ENCODE measurements at places on chromosomes 7 and 10.

DNA sequence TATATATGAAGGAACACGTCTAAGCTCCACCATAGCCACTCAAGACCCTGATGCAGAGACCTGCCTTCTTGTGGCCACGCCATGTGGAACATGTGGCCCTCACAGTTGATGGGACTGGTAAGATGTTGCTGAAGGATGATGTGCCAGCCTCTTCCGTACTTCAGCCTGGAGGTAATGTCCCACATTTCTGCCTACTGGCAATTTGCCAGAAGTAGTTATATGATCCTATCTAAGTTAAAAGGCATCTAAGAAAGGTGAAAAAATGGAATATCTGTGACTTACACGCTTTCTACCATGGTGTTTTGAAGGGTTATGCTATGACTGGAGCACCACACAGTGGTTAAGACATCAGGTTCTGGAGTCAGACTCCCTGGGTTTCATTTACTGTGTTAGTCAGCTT, 948.7 kb upstream of the GHITM start:
- no peak for DNase-seq

DNA sequence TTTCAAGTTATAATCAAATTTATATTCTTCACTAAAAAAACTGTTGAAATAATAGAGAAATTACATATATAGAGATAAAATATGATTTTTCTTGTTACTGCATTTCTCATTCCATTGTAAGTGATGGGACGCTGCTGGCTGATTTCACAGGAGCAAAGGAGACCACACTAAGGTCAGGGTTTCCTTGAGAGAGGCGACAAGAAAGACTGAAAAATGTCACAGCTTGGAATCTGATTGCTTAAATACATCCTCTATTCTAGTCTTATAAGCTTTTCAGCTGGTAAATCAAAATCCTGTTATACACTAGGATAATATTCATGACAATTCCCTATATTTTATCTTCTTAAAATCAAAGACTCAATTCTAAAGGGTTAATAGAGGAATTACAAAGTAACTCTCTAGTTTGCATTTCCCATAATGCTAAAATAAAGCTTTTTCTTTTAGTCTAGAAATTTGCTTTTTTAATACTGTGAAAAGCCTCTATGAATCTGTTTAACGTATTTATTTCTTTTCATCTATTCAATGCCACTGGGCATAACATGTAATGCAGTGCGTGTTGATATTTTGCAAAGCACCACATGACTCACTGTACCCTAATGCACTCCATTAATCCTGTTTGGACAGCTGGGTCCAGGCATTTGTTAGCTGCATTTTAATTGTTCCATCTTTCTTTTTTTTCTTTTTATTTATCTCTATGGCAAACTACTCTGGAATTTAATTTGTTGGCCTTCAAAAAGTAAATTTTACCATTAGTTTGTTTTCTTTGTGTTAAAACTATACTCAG, 81.7 kb downstream of the RNF32 start:
- DNase-seq, result no peak

- no peak for DNase-seq
Measured at GRCh38 chr10:92690915-92691590, 1.3 kb downstream of the HHEX start.

GRCh38 chr10:63221950-63222349, 88.8 kb downstream of the NRBF2 start:
- DNase-seq, result no peak

GRCh38 chr7:135562720-135563119, 5.0 kb downstream of the NUP205 start:
- DNase-seq, result no peak

DNA sequence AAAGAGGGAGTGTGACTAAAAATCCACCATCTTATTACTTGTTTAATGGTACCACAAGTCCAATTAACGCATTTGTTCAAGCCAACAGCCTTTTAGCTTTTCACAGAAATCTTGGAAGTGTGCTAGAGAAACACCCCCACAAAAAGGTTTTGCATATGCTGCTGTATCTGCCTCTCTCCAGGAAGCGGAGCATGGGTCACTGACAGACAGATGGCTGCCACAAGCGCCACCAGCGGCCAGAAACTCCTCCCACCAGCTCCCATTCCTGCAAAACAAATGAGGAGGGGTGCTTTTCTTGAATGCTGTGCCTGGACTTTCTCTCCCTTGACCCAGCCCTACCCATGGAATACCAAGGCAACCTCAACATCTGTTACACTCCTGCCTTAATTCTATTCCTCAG, 176.3 kb upstream of the LRGUK start:
- no peak for DNase-seq

- DNase-seq, result no peak
Measured at GRCh38 chr10:69828144-69828870, 26.6 kb downstream of the COL13A1 start.

GRCh38 chr10:86648704-86649427, 5.5 kb upstream of the OPN4 start:
- DNase-seq, result no peak

GRCh38 chr10:122435212-122435827, 19.1 kb upstream of the ARMS2 start:
- no peak for DNase-seq

DNA sequence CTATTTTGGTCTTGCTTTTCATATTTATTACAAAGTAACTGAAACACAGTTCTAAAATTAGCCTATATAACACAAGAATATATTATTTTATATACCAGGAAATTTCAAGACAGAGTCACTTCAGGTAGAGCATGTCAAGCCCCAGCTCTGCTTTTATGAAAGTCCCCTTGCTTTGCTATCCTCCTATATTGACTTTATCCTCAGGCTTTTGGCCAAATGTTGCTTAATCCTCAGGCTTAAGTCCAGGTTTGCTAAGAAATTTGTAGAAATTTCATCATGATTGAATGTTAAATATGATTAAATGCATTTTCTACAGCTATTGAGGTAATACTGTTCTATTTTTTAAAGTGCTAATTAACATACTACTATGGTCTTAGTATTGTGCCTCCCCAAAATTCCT, 227.6 kb downstream of the FZD1 start:
- no peak for DNase-seq

GRCh38 chr10:98260752-98261151, 7.2 kb downstream of the LOXL4 start:
- no peak for DNase-seq

DNA sequence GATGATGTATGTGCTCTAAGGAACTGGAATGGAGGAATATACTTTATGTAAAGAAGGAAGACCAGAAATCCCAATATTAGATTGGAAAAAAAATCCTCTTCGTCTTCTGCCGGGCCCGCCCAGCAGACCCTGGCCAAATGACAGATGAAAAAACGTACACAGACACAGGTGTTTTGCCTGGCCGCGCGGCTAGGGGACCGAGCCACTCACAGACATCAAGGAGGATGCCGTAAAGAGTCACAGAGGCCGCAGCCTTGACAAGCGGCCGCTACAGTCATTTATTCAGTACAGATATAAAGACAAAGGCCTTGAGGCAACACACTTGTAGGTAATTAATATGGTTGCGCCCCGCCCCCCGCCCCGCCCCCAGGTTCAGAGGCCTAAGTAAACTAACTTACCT, 594.1 kb downstream of the GRM8 start:
- no peak for DNase-seq

DNA sequence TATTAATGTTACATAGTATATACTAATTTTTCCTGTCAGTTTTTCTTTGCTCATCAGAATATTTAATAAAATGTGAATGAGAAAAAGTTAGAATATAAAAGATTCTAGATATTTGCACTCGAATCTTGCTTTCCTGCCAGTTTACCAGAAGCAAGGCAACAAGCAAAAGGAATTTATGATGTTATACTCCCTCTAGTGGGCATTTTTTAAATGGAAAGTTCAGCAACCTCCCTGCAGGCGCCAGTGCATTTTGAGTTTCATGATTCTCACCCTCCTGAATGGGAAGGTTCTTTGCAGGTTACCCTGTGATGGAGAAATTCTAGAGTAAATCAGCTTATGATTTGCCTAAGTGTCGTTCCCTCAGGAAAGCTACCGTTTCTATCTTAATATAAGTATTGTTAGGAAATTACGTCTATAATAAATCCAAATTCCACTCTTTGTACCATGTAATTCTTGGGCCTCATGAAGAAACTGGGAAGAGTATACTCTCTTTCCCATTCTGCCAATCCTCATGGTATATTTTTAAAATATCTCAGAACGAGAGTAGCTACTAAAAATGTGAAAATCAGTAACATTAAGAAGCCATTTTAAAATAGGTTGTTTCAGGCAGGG, 350.0 kb downstream of the CRPPA start:
- no peak for DNase-seq

DNA sequence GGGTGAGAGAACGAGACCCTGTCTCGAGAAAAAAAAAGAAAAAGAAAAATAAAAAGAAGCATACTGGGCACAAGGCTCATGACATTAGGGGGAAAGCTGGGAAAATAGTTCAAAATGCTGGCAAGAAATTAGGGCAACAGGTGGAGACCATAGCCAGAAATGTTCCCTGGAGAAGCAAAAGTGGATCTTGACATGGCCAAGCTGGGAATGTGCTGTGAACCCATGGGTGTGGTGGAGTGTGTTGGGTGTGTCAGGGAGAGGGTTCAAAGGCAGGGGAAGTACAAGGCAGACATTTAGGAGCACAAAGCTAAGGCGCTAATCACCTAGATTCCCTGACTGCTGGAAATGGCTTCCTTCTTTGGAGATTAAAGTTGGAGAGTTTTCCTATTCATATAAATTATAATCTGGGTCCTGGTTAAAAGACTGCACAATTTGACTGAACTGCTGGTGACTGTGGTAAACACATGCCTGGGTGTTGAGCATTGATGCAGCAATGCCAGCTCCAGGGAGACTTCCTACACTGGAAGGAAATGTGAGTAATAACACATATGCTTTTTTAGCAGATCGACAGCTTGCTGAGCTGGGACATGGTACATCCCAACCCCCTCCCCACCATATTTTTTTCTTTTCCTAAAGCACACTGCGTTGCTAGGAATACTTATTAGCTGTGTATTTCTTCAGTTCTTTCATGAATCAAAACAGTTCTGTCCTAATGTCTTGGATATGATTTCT, 70.1 kb upstream of the ARHGAP21 start:
- no peak for DNase-seq

DNA sequence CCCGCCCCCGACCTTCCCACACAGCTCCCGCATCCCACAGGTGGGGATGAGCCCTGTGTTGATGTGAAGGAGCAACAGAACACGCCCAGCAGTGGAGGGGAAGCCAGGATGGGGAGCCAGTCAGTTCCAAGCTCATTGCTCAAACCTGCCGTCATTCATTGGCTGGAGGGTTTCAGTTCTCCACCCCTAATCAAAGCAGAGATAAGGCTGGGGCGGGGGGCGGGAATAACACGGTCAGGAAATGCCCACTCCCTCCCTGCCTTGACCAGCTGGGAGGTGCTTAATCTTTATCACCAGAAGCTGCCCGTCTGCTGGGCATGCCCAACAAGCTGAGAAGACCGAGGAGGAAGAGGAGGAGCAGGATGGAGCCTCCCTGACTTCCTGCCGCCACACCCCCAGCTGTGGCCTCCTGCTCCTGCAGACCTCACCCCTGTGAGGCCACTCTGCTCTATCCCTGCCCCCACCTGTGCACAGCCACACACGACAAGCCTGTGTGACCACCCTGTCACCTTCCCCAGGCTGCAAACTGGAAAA, 265.1 kb downstream of the ZEB1 start:
- no peak for DNase-seq

- DNase-seq, result no peak
Measured at GRCh38 chr7:50552139-50552538, 13.1 kb downstream of the DDC start.

DNA sequence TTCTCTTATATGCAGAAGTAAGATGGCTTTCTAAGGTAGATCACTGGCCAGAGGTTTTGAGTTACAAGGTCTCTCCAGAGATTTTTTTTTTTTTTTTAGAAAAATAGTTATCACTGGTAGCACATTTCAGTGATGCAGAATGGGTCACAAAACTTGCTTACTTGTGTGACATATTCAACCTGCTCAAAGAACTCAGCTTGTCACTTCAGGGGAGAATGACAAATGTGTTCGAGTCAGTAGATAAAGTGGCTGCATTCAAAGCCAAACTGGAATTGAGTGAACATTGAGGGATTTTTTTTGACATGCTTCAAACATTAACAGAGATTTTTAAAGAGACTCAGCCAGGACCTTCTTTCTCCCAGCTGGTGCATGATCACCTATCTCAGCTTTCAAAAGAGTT, 33.4 kb downstream of the PHTF2 start:
- DNase-seq, result no peak

- no peak for DNase-seq
Measured at GRCh38 chr7:26337232-26337865, 45.7 kb downstream of the SNX10 start.

DNA sequence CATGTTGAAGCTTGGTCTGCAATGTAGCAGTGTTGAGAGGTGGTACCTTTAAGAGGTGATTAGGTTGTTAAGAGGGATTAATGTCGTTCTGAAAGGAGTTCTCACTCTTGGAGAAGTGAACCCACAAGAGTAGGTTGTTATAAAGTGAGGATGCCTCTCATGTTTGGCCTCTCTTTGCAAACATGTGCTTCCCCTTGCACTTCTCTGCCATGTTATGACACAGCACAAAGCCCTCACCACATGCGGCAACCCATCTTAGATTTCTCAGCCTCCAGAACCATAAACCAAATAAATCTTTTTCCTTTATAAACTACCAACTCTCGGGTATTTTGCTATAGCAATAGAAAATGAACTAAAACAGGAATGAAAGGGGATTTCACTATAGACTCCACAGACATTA, 66.3 kb downstream of the KMT2C start:
- no peak for DNase-seq

- DNase-seq, result no peak
Measured at GRCh38 chr10:31118556-31118955, 86.9 kb upstream of the ZNF438 start.

DNA sequence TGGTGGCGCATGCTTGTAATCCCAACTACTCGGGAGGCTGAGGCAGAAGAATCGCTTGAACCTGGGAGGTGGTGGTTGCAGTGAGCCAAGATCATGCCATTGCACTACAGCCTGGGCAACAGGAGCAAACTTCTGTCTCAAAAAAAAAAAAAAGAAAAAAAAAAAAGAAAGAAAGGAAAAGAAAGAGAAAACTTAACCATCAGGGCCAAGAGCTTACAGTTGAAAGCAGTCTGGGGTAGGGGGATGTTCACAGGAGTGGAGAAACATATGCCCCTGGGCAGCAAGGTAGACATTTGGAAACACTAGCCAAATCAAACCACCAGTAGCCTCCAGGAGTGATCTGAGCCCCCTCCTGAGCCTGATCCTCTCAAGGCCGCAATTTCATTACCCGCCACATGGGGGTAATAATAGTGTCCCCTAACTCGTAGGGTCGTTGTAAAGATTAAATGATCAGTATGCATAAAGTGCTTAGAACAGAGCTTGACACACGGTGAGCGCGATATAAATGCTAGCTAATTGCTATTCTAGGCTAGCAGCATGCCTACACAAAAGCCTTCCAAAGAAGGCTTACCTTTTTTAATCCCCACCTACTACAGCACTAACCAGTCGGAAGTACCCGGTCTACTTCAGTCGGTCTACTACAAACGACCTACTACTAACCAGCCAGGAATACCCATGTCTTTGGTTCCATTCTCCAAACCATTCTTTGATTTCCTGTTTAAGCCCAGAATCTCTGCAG, 274.3 kb upstream of the NEBL start:
- DNase-seq, result no peak
